ENCODE measurements at places on chromosomes 4 and X. TPM values are rescaled to one million over a fixed set of nuclear protein-coding genes. Genes with fewer than 3 reads are reported as not detected.

- peak; percentile 40 for DNase-seq
Observed at GRCh38 chrX:71622576-71623450, 4.5 kb upstream of the CXCR3 start.

DNA sequence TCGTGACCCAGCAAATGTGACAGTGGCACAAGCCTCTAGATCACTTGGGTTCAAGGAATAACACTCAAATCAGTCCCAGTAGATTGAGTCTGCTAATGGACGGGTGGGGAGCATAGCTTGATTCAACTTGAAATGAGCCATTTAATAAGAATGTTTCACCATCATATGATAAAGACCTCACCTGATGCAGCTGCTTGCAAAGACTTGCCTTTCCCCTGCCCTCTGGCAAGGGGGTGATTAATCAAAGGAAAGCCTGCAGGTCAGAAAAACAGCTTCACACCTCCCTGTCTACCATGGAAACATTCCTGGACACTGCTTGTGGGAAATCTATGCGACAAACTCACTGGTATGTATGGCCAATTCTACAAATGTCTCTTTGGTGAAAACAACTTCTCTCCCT lies 54.5 kb downstream of the CD99L2 start:
- DNase-seq = no peak

GRCh38 chrX:145609951-145610511 lies 207.6 kb upstream of the SLITRK2 start:
- no peak for DNase-seq

DNA sequence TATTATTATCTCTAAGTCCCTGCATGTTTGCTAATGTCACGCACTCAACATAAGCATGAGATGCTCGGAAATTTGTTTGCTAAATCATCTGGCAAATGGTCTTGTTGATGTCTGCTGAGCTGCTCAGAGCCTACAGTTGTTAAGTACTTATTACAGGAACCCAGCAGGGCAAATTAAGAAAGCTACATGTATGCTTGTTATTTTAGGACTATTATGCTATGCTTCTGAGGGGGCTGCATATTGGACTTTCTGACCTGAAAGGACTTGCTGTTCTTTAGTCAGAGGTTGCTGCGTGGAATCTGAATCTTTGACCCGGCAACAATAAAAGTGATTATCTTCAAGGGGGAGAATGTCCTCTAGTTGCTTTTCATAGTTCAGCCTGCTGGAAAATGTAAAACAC lies 36.3 kb upstream of the TENM3 start:
- no peak for DNase-seq

Gene HGFAC
- polyA plus RNA-seq = 1.3 TPM

Gene MAGEA9B
- not detected for polyA plus RNA-seq

Gene MUC7
- not detected for polyA plus RNA-seq

Gene RHOXF2B
- not detected for polyA plus RNA-seq

Gene PPP1R3F
- 7.9 TPM for polyA plus RNA-seq

- no peak for DNase-seq
Observed at GRCh38 chrX:112759966-112760365, 80.2 kb upstream of the LHFPL1 start.

- DNase-seq = peak; percentile 91
Observed at GRCh38 chrX:48897625-48898306, at the start of the genes PQBP1 and TIMM17B. TSS of gene PQBP1 (plus strand) at chrX:48897930. CDS start at chrX:48898510, 580 bp downstream. TSS of gene TIMM17B (minus strand) at chrX:48897768. CDS start at chrX:48897749, 19 bp downstream.

GRCh38 chr4:126221717-126222340 lies 907.1 kb downstream of the FAT4 start:
- DNase-seq = no peak

Gene NAP1L5
- polyA plus RNA-seq = 6.6 TPM
